ENCODE measurements at places on chromosomes 13 and 19.

- DNase-seq, result no peak
These were observed 7.8 kb downstream of the DOT1L start for GRCh38 chr19:2171349-2172145.

DNA sequence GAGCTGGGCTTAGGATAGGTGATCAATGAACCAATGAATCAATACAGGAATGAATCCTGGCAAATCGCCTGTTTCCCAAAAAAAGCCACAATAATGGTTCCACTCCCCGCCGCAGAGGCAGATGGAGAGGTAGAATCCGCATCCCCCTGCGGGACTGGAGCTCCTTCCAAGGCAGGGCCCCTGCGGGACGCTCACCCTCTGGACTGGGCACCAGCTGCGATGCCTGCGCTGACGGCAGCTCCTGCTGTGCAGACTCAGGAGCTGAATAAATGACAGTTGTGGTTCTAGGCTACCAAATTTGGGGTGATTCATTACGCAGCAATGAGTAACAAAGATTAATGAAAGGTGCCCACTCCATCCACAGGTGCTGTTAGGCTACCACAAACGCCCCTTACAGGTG, 8.8 kb upstream of the CDC34 start:
- DNase-seq, result no peak

DNA sequence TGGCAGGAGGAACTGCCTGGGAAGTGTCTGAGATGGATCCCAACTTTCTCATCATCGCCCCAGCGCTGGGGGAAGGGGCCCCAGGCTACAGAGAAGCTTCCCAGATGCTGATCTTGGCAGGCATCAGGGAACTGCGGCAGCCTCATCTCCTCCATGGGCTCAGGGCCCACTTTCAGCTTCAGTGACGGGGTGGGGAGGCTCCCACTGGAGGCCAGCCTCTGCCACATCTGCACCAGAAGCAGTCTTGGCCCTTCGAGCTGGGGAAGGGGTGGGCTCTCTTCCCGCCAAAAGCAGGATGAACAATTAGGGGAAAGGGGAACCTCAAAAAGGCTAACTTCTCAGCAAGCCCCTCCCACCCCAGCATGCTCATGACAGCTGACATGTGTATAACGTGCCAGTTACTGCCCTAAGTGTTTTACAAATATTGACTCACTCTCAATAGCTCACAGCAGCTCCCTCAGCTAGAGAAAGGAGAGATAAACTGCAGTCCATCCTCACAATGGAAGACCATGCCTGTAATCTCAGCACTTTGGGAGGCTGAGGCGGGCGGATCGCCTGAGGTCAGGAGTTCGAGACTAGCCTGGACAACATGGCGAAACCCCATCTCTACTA, 7.1 kb upstream of the S1PR2 start:
- peak; percentile 91 for DNase-seq

DNA sequence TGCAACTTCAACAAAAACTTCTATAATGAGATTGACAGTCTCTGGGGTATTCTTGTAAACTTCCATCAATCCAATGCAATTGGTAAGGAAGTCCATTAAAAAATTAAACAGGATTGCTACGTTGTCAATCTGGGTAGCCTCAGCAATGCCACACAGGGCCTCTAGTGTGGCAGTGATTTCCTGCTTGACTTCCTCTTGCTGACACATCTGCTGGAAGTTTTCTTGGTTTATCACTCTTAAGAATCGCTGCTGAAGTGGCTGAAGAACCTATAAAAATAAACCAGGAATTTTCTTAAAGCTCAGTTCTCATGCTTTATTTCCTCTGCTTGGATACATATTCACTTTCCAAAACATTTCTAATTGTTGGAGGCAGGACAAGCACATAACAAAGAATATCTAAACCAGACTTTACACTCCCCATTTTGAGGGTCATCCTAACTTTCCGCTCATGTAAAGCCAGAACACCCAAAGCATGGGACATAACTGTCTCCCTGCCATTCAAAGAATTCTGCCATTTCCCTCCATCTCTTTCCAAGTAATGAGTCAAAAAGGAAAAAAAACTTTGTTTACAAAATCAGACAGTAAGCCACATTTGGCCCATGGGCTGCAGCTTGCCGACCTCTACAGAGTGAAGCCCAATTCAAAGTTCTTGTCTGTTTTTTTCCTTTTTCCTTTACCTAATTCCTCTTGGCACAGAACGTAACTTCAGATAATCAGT, 23.2 kb upstream of the EEF1AKMT1 start:
- no peak for DNase-seq

- DNase-seq, result no peak
These were observed 2.6 kb downstream of the ANGPTL8 start for GRCh38 chr19:11242025-11242424.

GRCh38 chr19:3057275-3057714, 5.0 kb downstream of the TLE5 start:
- DNase-seq, result no peak

DNA sequence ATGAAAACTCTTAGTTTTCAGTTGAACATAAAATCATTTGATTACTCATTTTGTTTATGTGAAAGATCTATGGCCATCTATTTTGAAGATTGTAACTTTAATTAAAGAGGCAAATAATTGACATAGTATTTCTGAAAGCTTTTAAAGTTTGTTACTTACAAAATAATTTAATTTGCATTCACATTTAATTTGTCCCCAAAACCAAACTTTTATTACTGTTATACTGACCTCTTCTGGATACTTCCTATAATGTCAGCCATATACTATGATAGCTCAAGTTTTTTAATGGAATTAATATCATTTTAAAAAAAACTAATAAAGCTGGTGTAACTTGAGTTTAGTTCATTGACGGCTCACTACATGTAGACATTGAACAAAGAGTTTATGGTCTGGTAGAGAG, 4.9 kb upstream of the SGCG start:
- DNase-seq, result no peak

GRCh38 chr13:54383604-54384003, 1355.0 kb downstream of the OLFM4 start:
- DNase-seq, result no peak

DNA sequence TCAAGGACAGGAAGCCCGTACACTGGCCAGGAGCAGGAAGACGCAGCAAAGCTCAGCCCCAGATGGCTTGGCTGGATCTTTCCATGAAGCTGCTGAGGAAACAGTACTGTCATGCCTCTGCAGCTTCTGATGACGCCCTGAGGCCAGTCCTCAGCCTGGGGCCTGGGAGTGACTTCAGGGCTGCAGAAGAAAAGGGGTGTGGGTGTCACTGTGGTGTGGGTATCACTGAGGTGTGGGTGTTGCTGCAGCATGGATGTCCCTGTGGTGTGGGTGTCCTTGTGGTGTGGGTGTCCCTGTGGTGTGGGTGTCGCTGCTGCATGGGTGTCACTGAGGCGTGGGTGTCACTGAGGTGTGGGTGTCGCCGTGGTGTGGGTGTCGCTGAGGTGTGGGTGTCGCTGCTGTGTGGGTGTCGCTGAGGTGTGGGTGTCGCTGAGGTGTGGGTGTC, 12.0 kb upstream of the GAS6 start:
- DNase-seq, result no peak

DNA sequence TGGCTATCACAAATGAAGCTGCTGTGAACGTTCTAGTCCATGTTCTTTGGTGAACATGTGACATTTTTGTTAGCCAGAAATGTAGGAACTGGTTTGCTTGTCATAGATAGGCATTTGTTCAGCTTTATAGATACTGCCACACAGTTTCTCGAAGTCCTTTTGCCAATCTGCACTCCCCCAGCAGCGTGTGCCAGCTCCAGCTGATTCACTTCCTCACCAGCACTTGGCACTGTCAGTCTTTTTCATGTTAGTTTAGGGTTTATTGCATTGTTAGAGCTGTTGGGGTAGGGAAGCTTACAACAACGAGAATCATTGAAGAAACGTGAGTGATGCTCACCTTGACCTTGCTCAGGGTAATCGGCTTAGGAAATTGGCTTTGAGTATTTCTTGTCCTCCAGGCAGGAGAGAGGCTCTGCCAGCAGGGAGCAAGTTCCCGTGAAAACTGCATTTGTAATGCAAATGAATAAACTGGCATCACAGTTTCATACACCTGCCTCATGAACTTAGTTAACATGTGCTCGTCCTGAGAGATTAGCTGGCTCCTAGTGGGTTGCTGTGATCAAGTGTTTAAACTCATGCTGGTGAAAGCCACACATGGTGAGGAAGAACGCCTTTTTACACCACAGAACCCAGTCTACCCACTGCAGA, 83.9 kb downstream of the ING1 start:
- DNase-seq, result no peak

Data from AG04450 (cell line).